ENCODE measurements at places on chromosomes 16 and 17.

DNA sequence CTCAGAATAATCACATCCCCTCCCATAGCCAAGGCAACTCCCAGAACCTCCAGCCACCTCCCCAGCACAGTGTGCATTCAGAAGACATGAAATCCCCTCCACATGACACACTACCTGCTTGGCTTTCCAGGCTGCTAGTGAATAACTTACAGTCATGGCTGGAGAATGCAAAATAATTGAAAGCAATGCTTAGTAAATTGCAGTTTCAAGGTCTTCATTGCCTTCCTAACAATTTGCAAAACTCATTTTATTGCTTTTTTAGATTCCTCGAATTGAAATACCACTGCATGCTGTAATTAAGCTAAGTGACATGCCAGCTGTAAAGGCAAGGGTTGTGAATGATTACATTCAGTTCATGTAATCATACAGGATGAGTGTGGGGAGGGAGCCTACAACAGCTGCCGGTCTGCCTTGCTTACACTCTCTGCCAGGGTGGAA is 29.0 kb upstream of the HOXB13 start:
- DNase-seq = no peak

DNA sequence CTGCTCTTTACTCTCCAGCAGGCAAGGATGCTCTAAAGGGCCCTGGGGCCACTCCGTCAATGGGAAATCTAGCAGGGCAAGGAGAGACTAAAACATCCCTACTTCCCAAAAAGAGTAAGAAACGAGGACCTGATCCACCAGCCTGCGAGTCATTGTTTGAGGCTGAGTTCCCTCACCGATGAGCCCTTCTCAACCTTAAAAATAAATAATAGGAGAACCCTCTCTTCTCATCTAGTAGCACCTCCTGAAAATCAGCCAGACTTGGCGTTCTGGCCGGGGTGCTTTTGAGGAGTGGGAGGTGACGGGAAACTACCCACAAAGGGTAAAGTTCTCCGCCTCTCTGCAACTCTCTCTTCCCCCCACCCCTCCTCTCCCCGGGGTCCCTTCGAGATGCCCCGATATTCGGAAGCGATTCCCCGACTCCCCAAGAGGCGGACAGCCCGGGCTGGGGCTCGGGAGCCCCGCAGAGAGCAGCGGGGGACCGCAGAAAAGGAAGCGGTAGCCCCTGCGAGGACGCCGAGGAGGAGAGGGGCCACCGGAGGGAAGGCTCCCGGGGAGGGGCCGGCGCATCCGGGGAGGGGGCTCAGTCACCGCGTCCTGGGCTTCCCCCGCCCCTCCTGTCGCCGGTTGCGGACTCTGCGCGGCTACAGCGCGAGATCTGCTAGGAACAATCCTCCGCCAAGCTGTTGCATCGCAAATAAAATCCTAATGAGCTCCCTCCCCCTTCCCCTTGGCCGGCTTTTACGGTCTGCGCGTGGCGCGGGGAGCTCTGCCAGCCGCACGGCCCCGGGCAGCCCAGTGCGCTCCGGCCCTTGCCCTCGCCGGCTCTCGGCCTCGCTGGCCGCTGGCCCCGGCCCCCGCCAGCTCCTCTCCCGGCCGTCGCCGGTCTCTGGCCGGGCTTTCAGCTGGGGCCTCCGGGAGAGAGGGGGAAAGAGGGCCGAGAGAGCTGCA is 1.3 kb downstream of the HOXB9 start:
- no peak for DNase-seq

- no peak for DNase-seq
Measured at GRCh38 chr17:14739656-14740431, 439.0 kb downstream of the HS3ST3B1 start.

GRCh38 chr16:2532494-2533141 is 1.4 kb upstream of the CEMP1 start:
- no peak for DNase-seq

DNA sequence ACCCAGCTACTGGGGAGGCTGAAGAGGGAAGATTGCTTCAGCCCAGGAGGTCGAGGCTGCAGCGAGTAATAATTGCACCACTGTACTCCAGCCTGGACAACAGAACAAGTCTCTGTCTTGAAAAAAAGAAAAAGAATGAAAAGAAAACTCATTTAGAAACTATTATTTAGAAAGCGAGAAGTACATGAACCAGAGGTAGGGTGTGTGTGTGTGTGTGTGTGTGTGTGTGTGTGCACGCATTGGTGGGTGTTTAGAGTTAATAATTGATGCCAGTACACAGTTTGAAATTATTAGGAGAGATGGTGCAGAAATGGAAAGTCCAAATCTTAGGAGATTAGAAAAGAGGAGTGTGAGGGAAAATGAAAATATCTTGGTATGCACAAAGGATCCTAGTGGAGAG is 106.6 kb downstream of the MRTFB start:
- no peak for DNase-seq

GRCh38 chr16:17359788-17360390 is 110.9 kb downstream of the XYLT1 start:
- DNase-seq = no peak

All from stromal cell of bone marrow (primary cell).